T-helper 1 cell (primary cell): ENCODE measurements at places on chromosomes 3 and 15.

DNA sequence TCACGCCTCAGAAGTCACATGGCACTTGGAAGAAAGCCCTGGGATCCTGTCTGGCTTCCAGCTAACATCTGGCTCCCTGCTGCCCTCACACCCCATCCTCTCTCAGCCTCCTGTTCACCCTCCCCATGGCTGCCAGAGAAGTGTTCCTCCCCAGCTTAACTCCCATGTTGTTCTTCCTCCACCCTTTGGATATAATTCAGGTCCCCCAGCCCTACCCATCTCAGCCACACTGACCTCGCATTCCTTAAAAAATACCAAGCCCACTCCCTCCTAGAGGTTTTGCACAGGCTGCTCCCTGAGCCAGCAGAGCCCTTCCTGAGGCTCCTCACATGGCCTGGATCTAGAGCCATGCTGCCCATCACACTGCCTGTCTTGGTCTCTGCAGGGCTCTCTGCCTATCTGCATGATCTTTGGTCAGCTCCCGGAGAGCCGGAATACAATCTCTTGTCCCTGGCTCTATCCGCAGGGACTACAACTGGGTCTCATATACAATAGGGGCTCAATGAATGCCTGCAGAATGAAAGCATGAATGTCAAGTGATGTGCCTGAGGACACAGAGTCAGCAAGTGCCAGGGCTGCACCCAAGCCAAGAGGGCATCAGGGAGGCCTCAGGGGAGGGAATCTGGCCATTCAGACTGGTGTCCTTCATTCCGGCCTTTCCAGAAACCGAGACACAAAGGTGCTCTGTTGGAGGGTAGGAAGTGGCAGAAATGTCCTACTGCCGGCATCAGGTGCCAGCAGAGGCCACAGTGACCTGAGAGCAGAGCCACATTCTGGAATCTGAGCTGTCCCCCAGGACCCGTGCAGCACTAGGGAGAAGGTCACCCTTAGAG is 3.8 kb upstream of the TKT start:
- no peak for DNase-seq

GRCh38 chr3:74539876-74540275 is 74.6 kb downstream of the CNTN3 start:
- DNase-seq: no peak

DNA sequence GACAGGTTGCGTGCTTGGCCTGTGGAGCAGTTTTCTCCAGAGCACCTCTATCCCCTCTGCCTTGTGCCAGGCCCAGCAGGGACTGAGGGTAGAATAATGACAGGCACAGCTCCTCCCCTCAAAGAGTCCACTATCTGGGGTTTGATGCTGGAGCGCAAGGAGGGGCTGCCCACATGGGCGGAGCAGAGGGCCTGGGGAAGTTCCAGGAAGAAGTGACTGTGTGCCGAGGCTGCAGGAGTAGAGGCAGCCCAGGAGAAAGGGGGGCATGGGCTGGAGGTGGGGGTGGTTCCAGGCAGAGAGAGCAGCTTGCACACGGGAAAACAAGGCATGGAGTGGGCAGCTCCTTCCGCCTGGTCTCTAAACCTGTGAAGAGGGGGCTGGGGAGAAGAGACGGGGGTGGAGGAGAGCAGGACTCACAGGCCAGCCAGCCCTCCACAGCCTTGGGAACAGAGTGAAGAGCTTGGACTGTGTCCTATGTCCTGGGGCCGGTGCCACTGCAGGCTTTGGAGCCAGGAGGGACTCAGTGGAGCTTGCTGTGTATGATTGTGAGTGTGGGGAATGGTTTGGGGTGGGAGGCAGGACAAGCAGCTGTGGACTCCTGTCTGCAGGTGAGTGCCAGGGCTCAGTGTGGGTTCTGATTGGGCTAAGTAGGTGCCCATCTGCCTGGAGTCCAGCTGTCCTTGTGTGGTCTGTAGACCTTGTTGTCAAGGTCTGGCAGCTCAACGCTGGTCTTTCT is 48.1 kb downstream of the APBA2 start:
- no peak for DNase-seq

DNA sequence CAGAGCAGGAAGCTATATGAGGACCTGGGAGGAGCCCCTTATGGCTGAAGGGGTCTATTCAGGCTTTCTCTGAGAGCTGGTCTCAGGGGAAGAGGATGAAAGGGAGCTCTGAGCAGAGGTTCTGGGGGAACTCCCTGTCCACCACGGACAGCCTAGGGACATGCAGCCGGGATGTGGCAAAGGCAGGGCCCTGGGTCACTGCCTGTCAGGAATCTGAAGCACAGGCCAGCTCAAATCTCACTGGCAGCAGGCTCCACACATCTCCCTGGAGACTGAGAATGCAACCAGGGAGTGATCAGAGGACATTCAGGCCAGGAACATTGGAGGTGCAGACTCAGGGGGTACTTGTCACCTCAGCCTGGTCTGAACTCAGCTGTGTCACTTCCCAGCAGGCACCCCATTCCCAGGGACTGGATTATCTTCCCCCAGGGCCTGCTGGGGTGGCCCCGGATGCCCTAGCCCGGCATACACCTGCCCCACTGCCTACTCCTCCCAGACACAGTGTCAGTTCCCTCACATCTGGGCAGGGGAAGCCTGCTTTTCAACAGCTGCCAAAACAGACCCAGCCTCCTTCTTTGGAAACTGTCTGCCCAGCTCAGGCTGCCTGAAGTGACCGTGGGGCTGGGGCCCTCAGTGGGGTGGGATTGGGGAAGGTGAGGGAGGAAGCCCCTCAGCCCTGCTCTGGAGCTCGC is 18.3 kb upstream of the SEMA3F start:
- DNase-seq: no peak

DNA sequence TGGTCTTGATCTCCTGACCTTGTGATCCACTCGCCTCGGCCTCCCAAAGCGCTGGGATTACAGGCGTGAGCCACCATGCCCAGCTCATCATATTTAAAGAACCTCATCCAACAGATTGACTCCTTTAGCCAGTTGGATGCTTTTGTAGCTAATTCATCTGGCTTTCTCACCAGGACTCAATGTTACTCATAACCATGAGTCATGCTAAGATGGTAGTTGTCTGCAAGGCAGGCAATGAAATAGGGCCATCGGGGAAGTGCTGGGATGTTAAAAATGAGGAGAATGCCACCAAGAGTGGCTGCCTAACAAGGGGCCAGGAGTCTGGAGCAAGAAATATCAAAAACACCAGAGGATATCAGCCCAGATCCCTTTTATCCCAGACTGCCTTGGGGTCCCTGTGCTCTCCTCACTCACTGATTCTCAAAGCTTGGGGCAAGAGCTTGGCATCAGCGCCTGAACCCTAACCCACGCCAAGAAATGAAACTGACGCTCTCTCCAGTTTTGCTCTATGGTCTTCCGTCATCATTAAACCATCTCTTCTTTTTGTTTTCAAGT is 7.4 kb upstream of the PCOLCE2 start:
- DNase-seq: no peak
